Thyroid gland (tissue), 4 donors: ENCODE measurements at places on chromosomes 16 and 17. TPM values are rescaled to one million over a fixed set of nuclear protein-coding genes. Genes with fewer than 3 reads are reported as not detected.

DNA sequence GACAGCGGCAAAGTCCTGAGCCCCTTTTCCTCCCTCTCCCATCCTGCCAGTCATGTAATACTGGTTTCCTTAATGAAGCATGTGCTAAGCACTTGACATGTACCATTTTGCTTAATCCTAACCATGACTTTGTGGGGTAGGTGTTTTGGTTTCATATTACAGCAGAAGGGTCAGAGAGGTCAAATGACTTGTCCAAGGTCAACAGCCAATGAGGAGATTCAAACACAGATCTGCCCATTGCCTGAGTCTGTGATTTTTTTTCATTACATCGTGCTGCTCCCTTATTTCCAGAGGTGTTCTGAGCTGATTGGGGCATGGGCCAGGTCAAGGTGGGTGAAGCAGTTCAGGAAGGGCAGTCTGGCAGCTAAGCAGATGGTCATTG is 17.6 kb upstream of the PHF12 start:
- no peak overlapping the region for H3K27ac ChIP-seq
- H3K36me3 ChIP-seq, result no peaks in the 10 kb centered on the region
- no peaks in the 10 kb centered on the region for H3K4me1 ChIP-seq
- no peak for DNase-seq
- no peaks in the 10 kb centered on the region for H3K27me3 ChIP-seq

GRCh38 chr16:58187665-58188421 is 10.1 kb downstream of the CSNK2A2 start:
- H3K4me3 ChIP-seq, result no peak overlapping the region
- no peaks in the 10 kb centered on the region for H3K27me3 ChIP-seq
- no peaks in the 10 kb centered on the region for H3K4me1 ChIP-seq
- H3K27ac ChIP-seq, result no peak overlapping the region

- DNase-seq, result peak; percentile 61
- H3K4me3 ChIP-seq, result no peak overlapping the region
- H3K4me1 ChIP-seq, result peaks cover 7% of the 10 kb centered on the region
- no peak overlapping the region for H3K27ac ChIP-seq
Measured at GRCh38 chr17:40290629-40291280, 3.1 kb downstream of the CDC6 start.

- no peaks in the 10 kb centered on the region for H3K36me3 ChIP-seq
- peaks cover 3% of the 10 kb centered on the region for H3K27me3 ChIP-seq
- no peak overlapping the region for H3K4me3 ChIP-seq
- no peak for DNase-seq
Measured at GRCh38 chr17:35548208-35548810, 10.8 kb upstream of the SLFN12L start.

MT4 gene
- total RNA-seq, result not detected

- DNase-seq, result no peak
- no peaks in the 10 kb centered on the region for H3K27me3 ChIP-seq
- H3K27ac ChIP-seq, result no peak overlapping the region
- H3K36me3 ChIP-seq, result no peaks in the 10 kb centered on the region
Measured at GRCh38 chr16:57682809-57683635, 11.6 kb upstream of the DRC7 start.

DNA sequence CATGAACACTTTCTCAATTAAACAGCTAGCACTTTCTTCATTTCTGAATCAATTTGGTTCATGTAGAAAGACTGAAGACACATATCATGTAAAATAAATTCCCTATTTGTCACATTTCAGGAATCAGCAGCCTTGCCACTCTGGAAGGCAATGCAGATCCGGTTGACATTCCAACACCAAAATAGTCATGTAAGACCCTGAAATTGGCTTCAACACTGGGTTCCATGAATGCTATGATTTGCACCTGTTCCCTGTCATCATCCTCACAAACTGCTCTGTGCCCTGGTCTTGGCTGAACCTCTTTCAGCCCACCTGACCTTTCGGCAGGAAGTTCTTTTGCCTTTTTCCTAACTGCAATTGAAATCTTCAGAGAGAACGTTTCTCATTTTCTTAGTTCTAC is 156.9 kb downstream of the CDH8 start:
- H3K4me3 ChIP-seq, result no peak overlapping the region
- no peaks in the 10 kb centered on the region for H3K4me1 ChIP-seq
- H3K27ac ChIP-seq, result no peak overlapping the region
- no peaks in the 10 kb centered on the region for H3K27me3 ChIP-seq
- DNase-seq, result no peak

GRCh38 chr17:27400991-27401390 is 55.3 kb upstream of the KSR1 start:
- H3K27ac ChIP-seq, result no peak overlapping the region
- no peaks in the 10 kb centered on the region for H3K27me3 ChIP-seq
- no peaks in the 10 kb centered on the region for H3K36me3 ChIP-seq
- DNase-seq, result no peak
- H3K4me1 ChIP-seq, result peaks cover 9% of the 10 kb centered on the region

DNA sequence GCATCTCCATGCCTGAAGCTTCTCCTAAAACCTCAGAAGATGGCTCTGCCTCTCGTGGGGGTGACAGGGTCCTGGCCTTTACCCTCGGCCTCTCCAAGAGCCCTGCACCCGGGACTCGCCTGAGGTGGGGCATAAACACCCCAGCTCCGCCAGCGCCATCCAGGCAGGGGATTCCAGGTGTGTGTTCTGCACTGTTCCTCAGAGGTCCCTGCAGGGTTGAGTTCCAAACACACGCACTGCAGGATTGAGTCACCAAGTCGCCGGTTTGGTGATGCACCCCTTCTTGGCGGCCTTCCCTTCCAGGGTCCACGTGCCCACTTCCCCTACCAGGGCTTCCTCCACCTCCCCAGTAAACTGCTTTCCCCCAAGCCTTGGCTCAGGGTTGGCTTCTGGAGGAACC is 40.0 kb upstream of the RBFOX3 start:
- no peaks in the 10 kb centered on the region for H3K27me3 ChIP-seq
- no peaks in the 10 kb centered on the region for H3K4me1 ChIP-seq
- H3K4me3 ChIP-seq, result no peak overlapping the region
- no peak for DNase-seq

GRCh38 chr16:1333854-1334700 is 632 bp downstream of the BAIAP3 start:
- no peak overlapping the region for H3K27ac ChIP-seq
- H3K36me3 ChIP-seq, result no peaks in the 10 kb centered on the region
- peaks cover 35% of the 10 kb centered on the region for H3K4me1 ChIP-seq
- DNase-seq, result no peak

GRCh38 chr17:82239401-82239925 is 10.6 kb downstream of the SLC16A3 start:
- H3K4me1 ChIP-seq, result peaks cover 90% of the 10 kb centered on the region
- H3K27ac ChIP-seq, result peak overlapping the region; percentile 87
- DNase-seq, result peak; percentile 50
- no peaks in the 10 kb centered on the region for H3K27me3 ChIP-seq
- H3K4me3 ChIP-seq, result no peak overlapping the region

DNA sequence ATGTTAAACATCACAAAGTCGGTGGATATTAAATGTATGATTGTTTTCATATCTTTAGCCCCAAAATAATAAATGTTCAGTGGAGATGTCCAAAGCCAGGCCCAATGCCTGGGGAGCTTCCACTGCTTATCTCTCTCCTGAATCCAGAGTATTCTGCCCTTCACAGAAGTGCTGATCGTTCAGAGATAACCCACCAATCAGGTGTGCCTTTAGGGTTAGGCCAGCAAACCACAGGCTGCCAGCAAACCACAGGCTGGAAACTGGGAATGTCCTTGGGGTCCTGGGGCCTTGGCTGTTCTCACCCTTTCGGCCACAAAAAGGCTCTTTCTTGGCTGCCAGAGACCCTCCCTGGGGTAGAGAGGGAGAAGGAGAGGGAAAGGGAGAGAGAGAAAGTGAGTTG is 33.9 kb downstream of the NXN start:
- no peaks in the 10 kb centered on the region for H3K27me3 ChIP-seq
- no peak overlapping the region for H3K4me3 ChIP-seq
- no peak overlapping the region for H3K27ac ChIP-seq

ZKSCAN2 gene
- total RNA-seq, result 11.1 TPM

ST6GALNAC2 gene
- total RNA-seq, result 65.4 TPM

TBC1D28 gene
- not detected for total RNA-seq

- H3K36me3 ChIP-seq, result no peaks in the 10 kb centered on the region
- H3K4me3 ChIP-seq, result no peak overlapping the region
- no peak overlapping the region for H3K27ac ChIP-seq
- peaks cover 21% of the 10 kb centered on the region for H3K4me1 ChIP-seq
- H3K27me3 ChIP-seq, result no peaks in the 10 kb centered on the region
- no peak for DNase-seq
Measured at GRCh38 chr16:30372038-30372712, 1.9 kb upstream of the TBC1D10B start.

- H3K27ac ChIP-seq, result no peak overlapping the region
- H3K36me3 ChIP-seq, result peaks cover 55% of the 10 kb centered on the region
- H3K27me3 ChIP-seq, result no peaks in the 10 kb centered on the region
- H3K4me1 ChIP-seq, result peaks cover 18% of the 10 kb centered on the region
Measured at GRCh38 chr17:43524945-43525575, 21.1 kb downstream of the ETV4 start.

- peak overlapping the region; percentile 87 for H3K27ac ChIP-seq
- H3K4me1 ChIP-seq, result peaks cover 64% of the 10 kb centered on the region
- H3K36me3 ChIP-seq, result no peaks in the 10 kb centered on the region
- no peak overlapping the region for H3K4me3 ChIP-seq
- DNase-seq, result peak; percentile 27
Measured at GRCh38 chr16:87484487-87485331, 8.1 kb downstream of the ZCCHC14 start.

CPNE7 gene
- not detected for total RNA-seq

DNA sequence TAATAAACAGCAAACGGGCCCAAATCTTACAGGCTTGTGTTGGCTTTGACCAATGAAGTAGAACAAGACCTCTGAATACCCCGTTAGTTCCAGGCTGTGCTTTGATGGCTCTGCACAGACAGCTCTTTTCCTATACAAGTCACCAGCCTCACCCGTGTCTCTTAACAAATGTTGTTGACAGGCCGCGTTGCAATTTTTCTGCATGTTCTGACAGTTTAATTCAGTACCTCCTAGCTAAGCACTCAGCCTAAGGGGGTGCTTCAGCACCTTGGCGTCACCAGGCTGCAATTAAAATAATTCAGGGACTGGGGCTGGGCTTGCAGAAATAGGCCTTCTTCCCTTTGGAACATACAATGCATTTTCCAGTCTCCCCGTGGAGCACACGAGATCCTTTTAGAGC is 500.1 kb downstream of the MAF start:
- H3K36me3 ChIP-seq, result no peaks in the 10 kb centered on the region
- H3K27ac ChIP-seq, result no peak overlapping the region
- no peak for DNase-seq
- H3K4me3 ChIP-seq, result no peak overlapping the region

CRYM gene
- total RNA-seq, result not detected

KRT31 gene
- total RNA-seq, result not detected

TMEM235 gene
- not detected for total RNA-seq

DNA sequence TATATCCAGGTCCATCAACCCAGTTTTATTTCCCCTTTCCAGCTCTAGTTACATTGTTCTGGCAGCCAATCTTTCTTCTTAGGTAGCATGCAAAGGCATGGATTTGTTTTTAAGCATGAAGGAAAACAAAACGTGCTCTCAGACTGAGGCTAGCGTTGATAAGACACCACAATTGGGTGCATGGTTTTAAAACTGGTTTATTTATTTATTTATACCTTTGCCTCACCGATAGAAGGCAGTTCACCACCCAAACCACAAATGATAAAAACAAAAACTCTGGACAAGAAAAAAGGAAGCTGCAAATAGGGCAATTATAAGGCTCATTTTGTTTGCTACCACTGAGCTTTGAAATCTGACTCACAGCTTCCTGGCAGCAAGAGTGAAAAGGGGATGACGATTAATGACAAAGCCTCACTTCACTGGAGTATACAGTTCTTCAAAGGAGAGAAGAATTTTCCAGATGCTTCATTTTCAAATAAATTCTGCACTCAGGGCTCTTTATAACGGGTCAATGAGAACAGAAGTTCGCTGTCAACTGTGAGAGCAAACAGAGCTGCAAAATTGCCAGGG is 278.4 kb upstream of the IRX5 start:
- H3K27me3 ChIP-seq, result no peaks in the 10 kb centered on the region
- H3K27ac ChIP-seq, result no peak overlapping the region
- H3K4me3 ChIP-seq, result no peak overlapping the region
- DNase-seq, result no peak
- no peaks in the 10 kb centered on the region for H3K36me3 ChIP-seq

GRCh38 chr17:81239714-81240555 is 817 bp downstream of the NDUFAF8 start:
- H3K27ac ChIP-seq, result peak overlapping the region; percentile 72
- peaks cover 20% of the 10 kb centered on the region for H3K4me1 ChIP-seq
- no peak for DNase-seq
- no peaks in the 10 kb centered on the region for H3K36me3 ChIP-seq
- peak overlapping the region; percentile 34 for H3K4me3 ChIP-seq

GRCh38 chr17:55561973-55562495 is 50.8 kb upstream of the SMIM36 start:
- H3K4me1 ChIP-seq, result peaks cover 10% of the 10 kb centered on the region
- DNase-seq, result no peak
- no peak overlapping the region for H3K4me3 ChIP-seq
- H3K36me3 ChIP-seq, result no peaks in the 10 kb centered on the region
- H3K27me3 ChIP-seq, result no peaks in the 10 kb centered on the region

SAMD14 gene
- total RNA-seq, result 0.71 TPM

DNA sequence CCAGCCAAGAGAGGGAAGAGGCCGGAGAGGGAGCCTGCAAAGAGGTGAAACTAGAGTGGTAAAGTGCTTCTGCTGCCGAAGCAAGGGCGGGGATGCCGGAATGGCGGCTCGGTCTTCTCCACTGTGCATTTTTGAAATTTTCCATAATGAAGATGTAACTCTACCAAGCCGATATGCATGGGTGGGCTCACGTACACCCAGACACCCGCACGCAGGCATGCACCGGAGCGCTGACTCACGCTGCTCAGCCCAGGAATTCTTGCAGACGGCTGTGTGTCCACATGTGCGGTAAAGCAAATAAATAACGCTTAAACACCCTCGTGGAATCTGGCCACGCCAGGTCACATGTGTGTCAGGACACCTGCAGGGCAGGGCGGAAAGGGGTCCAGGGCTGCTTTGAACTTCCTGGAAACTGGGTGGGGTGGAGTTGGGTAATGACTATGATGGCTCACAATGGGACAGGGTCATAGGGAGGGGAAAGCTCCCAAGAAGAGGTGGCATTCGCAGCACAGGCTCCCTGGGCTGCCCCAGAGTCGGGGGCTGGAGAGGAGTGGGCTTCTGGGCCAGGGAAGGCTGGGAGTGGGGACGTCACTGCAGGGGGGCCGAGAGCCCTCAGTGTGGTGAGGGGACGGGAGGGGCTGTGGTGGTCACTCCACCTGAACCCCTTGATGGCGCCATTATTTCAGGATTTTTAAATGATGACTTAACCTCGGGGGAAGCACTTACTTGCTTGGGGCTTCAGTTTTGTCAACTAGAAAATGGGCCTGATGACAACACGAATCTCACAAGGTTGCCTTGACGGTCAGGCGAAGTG is 265.5 kb downstream of the PARN start:
- H3K4me3 ChIP-seq, result no peak overlapping the region
- DNase-seq, result peak; percentile 83
- no peak overlapping the region for H3K27ac ChIP-seq
- peaks cover 11% of the 10 kb centered on the region for H3K4me1 ChIP-seq
- no peaks in the 10 kb centered on the region for H3K27me3 ChIP-seq
- H3K36me3 ChIP-seq, result no peaks in the 10 kb centered on the region

- DNase-seq, result no peak
- H3K4me1 ChIP-seq, result peaks cover 22% of the 10 kb centered on the region
- H3K4me3 ChIP-seq, result no peak overlapping the region
- H3K27ac ChIP-seq, result no peak overlapping the region
- no peaks in the 10 kb centered on the region for H3K27me3 ChIP-seq
Measured at GRCh38 chr17:17675925-17676534, 5.2 kb upstream of the RAI1 start.

ITGAX gene
- total RNA-seq, result 2.8 TPM

- H3K36me3 ChIP-seq, result no peaks in the 10 kb centered on the region
- no peak overlapping the region for H3K4me3 ChIP-seq
- H3K27me3 ChIP-seq, result no peaks in the 10 kb centered on the region
- peak overlapping the region; percentile 41 for H3K27ac ChIP-seq
- H3K4me1 ChIP-seq, result peaks cover 8% of the 10 kb centered on the region
Measured at GRCh38 chr17:64345689-64346376, 44.8 kb downstream of the PECAM1 start.
